ENCODE measurements at places on chromosomes 6 and 20.

GRCh38 chr6:94751641-94752329, 825.5 kb upstream of the MANEA start:
- no peaks in the 10 kb centered on the region for H3K4me1 ChIP-seq
- H3K27me3 ChIP-seq, result no peaks in the 10 kb centered on the region
- no peak overlapping the region for H3K27ac ChIP-seq
- no peak for DNase-seq
- no peaks in the 10 kb centered on the region for H3K36me3 ChIP-seq

DNA sequence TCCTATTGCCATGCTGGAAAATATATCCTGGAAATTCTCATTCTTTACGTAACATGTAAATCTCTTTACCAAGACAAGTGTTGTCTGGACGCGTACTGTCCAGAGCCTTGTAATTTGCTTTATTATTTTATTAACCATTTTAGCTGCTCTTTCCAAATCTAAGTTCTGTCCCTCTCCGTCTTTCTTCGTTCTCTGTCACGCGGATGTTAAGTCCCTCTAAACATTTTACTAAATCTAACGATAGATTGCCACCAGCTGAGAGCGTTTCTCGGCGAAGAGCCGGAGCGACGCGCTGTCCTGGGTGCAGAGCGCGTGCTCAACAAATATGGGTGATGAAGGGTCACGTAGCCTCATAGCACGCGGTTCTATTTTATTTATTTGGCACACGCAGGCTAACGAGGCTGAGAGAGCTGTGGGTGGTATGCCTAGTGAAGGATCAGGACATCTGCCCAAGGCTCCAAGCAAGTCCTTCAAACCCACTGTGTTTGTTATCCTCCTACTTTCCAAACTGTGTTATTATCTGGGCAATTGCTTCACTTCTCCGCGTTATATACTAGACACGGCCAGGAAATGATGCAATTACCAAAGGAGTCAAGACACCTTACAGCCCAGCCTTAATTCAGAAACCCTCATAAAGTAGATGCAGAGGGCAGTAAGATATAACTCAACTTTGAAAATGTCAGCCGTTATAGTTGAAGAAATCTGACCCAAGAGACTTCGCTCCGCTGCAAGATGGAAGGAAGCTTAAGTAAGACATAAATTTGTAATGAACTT, 10.0 kb upstream of the NCOA7 start:
- H3K36me3 ChIP-seq, result no peaks in the 10 kb centered on the region
- peak overlapping the region; percentile 84 for H3K4me3 ChIP-seq

DNA sequence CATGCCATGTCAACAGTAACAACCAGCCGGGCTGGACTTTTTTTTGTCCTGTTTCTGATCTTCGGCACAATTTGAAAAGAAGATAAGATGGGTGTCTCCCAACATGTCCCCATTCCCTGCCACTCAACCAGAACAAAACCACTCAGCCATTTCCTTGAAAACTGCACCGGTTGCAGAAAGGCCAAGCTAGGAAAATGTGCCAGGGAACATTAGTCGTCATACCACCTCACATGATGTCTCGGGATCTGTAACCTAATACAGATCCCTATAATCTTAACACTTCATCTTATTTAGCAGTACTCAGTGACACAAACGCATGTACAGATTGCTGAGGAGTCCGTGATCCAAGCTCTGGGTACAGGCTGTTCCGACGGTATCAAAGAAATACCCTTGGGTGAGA, 46.5 kb downstream of the ALDH8A1 start:
- no peaks in the 10 kb centered on the region for H3K4me1 ChIP-seq
- H3K4me3 ChIP-seq, result no peak overlapping the region
- no peaks in the 10 kb centered on the region for H3K27me3 ChIP-seq
- no peaks in the 10 kb centered on the region for H3K36me3 ChIP-seq

GRCh38 chr6:137371634-137372016, 122.6 kb downstream of the OLIG3 start:
- no peaks in the 10 kb centered on the region for H3K4me1 ChIP-seq
- DNase-seq, result no peak
- no peak overlapping the region for H3K27ac ChIP-seq

- no peaks in the 10 kb centered on the region for H3K27me3 ChIP-seq
- no peaks in the 10 kb centered on the region for H3K4me1 ChIP-seq
- H3K36me3 ChIP-seq, result peaks cover 1% of the 10 kb centered on the region
- H3K27ac ChIP-seq, result peak overlapping the region; percentile 14
- H3K4me3 ChIP-seq, result no peak overlapping the region
Measured at GRCh38 chr20:62360854-62361798, 6.0 kb downstream of the LAMA5 start.

DNA sequence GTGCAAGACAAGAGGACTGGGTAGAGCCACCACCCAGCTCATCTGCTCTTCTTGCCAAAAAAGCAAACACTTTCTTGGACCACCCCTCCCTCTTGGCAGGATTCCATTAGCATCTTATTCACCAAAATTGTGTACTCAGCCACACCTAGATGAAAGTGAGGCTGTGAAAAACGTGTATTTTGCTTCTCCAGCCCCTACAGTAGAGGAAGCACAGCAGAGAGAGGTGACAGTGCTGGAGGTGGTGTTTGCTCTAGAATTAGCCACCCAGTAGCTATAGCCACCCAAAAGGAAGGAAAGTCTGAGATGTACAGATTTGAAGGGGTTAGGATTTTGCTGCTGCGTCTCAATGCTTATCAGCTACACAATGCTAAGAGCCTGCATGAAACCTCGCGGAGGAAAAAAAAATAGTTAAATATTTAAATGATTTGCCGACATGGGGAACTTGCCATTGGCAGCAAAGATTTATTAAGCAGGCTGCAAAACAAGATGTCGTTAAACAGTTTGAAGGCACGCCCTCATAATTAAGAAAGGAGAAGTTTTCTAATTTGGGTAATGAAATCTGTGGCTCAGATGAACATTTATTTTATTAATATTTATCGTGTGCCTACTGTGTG, 287.3 kb downstream of the ZNF217 start:
- H3K4me3 ChIP-seq, result no peak overlapping the region
- no peaks in the 10 kb centered on the region for H3K36me3 ChIP-seq
- H3K27me3 ChIP-seq, result no peaks in the 10 kb centered on the region
- no peak overlapping the region for H3K27ac ChIP-seq
- H3K4me1 ChIP-seq, result no peaks in the 10 kb centered on the region

GRCh38 chr6:31729979-31730630, 1.0 kb upstream of the DDAH2 start:
- no peaks in the 10 kb centered on the region for H3K4me1 ChIP-seq
- peak; percentile 95 for DNase-seq
- H3K36me3 ChIP-seq, result peaks cover 2% of the 10 kb centered on the region
- H3K27me3 ChIP-seq, result no peaks in the 10 kb centered on the region
- H3K27ac ChIP-seq, result peak overlapping the region; percentile 88

- H3K27me3 ChIP-seq, result no peaks in the 10 kb centered on the region
- H3K27ac ChIP-seq, result no peak overlapping the region
- H3K4me1 ChIP-seq, result no peaks in the 10 kb centered on the region
- H3K4me3 ChIP-seq, result no peak overlapping the region
- no peaks in the 10 kb centered on the region for H3K36me3 ChIP-seq
Measured at GRCh38 chr20:62209850-62210495, 10.1 kb downstream of the HRH3 start.

DNA sequence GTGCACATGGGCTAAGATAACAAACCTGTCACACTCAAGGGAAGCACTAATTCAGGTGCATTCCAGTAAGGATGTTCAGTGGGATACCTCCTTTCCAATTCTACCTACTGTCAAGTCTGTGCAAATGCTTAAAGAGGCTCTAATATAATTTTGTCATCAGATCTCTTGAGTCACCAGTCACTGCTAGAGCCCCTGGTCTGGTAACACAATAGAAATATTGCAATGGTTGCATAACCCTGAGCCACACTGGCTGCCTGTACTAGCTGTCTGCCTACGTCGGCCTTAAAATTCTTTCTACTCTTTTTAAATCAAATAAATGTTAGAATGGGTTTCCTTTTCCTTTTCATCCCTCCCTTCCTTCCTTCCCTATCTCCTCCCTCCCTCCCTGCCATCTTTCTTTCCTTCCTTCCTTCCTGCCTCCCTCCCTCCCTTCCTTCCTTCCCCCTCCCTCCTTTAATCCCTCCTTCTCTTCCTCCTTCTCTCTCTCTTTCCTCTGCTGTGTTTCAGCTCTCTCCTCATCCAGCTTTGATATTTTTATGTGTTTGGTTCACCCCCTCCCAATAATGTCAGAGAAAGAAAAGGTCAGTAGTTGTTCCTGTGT, 28.1 kb upstream of the OLIG3 start:
- no peaks in the 10 kb centered on the region for H3K4me1 ChIP-seq
- DNase-seq, result no peak
- no peaks in the 10 kb centered on the region for H3K27me3 ChIP-seq

GRCh38 chr6:105994118-105994590, 92.0 kb upstream of the PRDM1 start:
- H3K4me1 ChIP-seq, result no peaks in the 10 kb centered on the region
- DNase-seq, result no peak
- no peaks in the 10 kb centered on the region for H3K36me3 ChIP-seq

DNA sequence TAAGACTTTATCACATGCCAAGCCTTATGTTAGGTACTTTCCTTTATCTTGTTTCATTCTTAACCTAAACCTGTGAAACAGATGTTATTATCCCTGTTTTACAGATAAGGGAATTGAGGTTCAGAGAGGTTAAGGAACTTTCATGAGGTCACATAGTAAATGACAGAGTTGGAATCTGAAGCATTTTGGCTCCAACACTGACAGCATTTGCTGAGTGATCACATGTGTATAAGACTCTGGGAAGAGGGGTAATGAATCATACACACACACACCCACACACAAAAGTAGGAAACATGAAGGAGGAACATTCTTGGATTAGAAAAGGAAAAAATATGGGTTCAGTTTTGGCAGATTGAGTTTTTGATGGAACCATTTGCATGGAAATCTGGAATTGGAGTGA, 212.5 kb downstream of the GJA1 start:
- no peaks in the 10 kb centered on the region for H3K27me3 ChIP-seq
- no peaks in the 10 kb centered on the region for H3K4me1 ChIP-seq
- no peak for DNase-seq
- no peak overlapping the region for H3K27ac ChIP-seq

- DNase-seq, result no peak
- no peaks in the 10 kb centered on the region for H3K27me3 ChIP-seq
- no peaks in the 10 kb centered on the region for H3K4me1 ChIP-seq
- no peaks in the 10 kb centered on the region for H3K36me3 ChIP-seq
Measured at GRCh38 chr6:113076816-113077215, 729.7 kb downstream of the RFPL4B start.

All from aorta (tissue), 5 donors.